Bronchial epithelial cell (primary cell): ENCODE measurements at places on chromosomes 5 and 9. TPM values are rescaled to one million over a fixed set of nuclear protein-coding genes. Genes with fewer than 3 reads are reported as not detected.
A peak's percentile ranks its signal among the peaks of the same experiment; 100 is the strongest.

The IL5 gene
- not detected in 2 replicates for total RNA-seq

The HSPB3 gene
- total RNA-seq = not detected in 2 replicates

DNA sequence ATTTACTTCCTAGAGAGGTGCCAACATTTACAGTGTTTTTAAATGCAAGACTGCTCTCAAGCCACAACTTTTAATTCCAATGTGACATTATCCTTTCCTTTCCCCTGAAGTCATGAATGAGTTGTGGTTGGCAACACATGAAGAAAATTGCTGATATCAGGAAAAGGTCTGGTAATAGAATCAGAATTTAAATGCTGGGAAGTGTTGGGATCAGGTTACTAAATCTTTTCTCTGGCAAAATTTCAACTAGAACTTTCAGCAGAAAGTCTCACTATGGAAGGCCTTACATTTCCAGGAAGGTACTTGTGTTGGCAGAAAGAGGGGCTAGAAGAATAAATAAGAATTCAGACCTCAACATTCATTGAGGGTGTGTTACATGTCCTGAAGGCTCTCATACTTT is 10.6 kb upstream of the SLC44A1 start:
- no peak for DNase-seq

The LIFR gene
- 4.4 and 10.0 TPM in 2 replicates for total RNA-seq

The ACO1 gene
- total RNA-seq = 11.8 and 12.9 TPM in 2 replicates

The PCDHGA9 gene
- 0.53 and 1.5 TPM in 2 replicates for total RNA-seq

DNA sequence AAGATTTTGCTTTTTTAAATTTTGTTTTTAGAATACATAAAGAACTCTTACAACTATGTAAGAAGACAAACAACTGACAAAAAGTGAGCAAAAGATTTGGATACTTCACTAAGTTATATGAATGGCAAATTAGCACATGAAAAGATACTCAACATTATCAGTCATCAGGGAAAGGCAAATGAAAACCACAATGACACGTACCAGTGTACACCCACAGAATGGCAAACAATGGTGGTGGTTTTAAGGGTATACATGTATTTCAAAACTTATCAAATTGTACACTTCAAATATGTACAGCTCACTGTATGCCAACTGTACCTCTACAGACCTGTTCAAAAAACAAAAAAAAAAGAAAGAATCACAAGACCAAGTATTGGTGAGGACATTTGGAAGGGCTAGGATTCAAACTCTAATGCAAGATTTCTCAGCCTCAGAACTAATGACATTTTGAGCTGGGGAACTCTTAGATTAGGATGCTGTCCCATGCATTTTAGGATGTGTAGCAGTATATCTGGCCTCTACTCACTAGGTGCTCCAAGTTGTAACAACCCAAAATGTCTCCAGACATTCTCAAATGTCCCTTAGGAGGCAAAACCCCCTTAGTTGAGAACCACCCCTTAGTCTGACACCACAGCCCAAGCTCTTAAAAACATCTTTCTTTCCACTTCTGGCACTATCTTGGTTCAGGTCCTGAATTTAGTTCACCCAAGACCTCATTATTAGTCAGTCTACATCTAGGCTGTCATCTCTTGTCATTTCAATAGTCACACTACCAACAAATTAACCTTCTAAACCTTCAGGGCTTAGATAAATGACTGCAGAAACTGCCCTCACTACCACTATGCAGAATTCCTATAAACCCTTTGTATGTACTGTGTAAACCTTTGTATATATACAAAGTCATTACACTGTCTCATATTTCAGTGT is 9.7 kb downstream of the SCAI start:
- DNase-seq = peak; percentile 30

DNA sequence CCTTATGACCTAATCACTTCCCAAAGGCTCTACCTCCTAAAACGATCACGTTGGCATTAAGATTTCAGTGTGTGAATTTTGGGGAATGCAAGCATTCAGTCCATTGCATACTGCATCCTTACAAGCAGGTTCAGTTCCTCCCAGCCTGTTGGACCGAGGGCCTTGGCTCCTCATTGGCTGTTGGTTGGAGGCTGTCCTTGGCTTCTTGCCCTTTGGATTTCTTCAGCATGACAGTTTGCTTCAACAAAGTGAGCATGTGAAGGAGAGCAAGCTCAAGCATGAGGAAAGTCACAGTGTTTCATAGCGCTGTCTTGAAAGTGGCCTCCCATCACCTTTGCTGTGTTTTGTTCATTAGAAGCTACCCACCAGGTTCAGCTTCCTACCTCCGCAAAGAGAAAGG is 109.5 kb downstream of the GADD45G start:
- peak; percentile 58 for DNase-seq

The SLC6A3 gene
- total RNA-seq = not detected in 2 replicates

The COL15A1 gene
- under 0.01 and 1.6 TPM in 2 replicates for total RNA-seq

DNA sequence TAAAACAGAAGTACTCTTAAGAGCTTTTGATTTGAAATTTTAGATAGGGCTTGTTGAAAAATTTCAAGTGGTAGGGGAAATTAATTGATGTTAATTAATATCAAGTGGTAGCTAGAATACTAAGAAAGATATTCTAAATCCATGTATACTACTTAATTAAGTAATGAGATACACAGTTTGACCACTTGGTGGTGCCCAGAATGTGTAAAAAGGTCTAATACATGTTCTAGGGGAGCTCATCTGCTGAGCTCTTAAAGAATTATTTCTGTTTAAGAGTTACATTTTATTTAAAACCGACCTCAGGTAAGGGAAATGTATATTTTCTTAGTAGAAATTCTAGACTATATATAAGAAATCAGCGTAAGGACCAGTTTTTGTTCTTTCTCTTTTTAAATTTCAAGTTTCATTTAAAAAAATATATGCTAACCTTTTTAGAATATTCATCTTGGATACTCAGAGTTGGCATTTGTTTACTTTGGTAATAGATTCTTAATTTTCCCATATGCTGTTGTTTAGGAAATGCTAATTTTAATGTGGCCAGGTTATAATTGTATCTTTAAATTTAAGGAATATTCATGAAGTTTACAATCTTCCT is 61.5 kb downstream of the LNPEP start:
- peak; percentile 37 for DNase-seq

- no peak for DNase-seq
Observed at GRCh38 chr5:91366551-91366950, 16.6 kb downstream of the ARRDC3 start.

DNA sequence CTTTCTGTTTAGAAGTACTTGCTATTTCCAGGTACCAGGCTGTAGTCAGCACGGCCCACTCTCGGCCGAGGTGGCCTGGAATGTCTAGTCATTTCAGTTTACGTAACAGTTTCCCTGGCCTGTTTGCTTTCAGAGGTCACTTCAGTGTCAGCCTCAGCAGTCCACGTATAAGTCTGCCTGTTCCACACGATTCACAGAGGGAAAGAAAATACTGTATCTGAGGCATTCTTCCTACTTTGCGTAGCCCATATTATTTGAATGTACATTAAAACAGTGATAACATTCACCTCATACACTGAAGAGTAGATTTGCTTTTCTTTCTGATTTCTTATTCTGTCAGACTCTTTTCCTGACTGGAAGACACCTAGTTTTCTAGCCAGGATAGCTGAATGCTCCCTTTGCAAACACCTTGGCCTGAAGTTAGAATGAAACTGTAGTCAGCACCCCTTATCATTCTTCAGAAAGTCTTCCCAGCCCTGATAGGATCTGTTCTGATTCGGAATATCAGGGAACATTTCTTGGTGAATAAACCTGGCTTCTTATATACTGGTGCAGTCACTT is 140.9 kb downstream of the AOPEP start:
- peak; percentile 86 for DNase-seq

GRCh38 chr5:14580398-14581034 is 1.1 kb upstream of the OTULINL start:
- no peak for DNase-seq

- no peak for DNase-seq
Observed at GRCh38 chr9:89808076-89808755, 203.4 kb downstream of the GADD45G start.

DNA sequence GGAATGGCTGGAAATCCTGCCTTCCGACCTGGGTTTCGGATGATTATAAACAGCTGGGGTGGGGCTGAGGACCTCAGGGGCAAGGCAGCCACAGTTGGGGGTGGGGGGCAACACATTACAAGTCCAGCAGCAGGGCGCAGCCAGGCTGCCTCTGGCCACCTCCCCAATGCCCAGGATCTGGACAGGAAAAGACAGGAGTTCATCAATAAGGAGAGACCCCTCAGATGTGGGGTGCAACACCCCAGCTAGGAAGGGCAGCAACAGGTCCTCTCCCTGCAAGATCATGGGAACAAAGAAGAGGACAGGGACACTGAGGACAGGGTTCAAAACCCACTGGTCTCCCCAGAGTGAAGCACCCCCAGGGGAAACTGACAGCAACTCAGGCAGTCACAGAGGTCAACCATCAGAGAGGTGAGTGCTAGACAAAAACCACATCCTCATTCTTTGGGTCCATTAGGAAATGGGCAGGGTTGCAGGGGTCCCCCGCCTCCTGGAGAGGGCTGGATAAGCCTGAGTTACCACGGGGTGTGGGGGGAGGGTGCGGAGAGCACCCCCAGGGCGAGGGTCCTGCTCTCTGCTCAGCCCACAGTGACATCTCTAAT is 33.5 kb downstream of the SEMA4D start:
- DNase-seq = no peak

The TTC16 gene
- not detected in 2 replicates for total RNA-seq

The CRAT gene
- 13.7 and 40.2 TPM in 2 replicates for total RNA-seq

DNA sequence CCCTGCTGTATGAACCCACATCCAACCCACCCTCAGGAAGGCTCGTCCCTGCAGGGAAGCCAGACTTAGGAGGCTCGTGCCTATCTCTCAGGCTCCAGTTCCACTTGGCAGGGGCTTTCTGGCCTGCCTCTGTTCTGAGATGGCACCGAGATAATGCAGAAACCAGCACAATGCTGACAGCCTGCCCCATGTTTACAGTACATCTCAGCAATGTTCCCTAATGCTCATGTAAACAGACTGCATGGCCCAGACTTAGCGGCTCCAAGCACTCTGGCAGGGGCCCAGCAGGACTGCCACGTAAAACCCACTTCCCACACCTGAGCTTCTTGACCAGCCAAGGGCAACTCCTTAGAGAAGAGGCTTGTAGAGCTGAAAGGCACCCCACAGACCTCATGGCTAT is 499.5 kb upstream of the BRINP1 start:
- DNase-seq = no peak

DNA sequence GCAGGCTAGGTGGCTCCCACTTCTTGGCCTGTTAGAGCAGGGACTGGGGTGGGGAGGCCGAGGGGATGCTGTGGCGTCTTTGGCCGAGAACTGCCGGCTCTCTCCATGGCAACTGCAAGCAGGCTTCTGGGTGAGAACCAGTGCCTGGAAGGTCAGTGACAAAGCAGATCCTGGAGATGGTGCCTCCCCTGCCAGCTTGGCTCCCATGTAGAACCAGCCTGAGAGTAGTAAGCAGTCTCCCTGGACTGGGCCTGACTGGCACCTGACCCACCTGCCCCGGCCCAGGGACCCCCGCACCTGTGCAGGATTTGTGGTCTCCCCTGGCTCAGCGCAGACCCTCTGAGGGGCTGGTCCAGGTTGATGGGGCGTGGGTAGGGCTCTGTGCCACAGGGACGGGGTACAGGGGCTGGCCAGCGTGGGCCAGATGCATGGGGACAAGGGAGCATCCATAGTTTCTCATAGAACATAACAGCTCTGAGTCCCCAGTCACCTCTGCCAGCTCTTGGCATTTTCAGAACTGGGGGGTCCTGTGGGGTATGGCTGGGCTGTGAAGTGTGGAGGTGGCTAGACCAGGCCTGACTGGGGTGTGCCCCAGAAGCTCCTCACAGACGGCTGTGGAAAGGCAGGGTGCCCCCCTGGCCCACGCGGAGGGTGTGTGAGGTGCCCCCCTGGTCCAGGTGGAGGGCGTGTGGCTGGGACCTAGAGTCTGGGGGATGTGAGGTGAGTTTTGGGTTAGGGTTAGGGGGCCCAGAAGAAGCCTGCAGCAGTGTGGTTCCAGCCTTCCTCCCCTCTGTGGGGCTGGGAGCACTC is 22.2 kb downstream of the CACNA1B start:
- no peak for DNase-seq

DNA sequence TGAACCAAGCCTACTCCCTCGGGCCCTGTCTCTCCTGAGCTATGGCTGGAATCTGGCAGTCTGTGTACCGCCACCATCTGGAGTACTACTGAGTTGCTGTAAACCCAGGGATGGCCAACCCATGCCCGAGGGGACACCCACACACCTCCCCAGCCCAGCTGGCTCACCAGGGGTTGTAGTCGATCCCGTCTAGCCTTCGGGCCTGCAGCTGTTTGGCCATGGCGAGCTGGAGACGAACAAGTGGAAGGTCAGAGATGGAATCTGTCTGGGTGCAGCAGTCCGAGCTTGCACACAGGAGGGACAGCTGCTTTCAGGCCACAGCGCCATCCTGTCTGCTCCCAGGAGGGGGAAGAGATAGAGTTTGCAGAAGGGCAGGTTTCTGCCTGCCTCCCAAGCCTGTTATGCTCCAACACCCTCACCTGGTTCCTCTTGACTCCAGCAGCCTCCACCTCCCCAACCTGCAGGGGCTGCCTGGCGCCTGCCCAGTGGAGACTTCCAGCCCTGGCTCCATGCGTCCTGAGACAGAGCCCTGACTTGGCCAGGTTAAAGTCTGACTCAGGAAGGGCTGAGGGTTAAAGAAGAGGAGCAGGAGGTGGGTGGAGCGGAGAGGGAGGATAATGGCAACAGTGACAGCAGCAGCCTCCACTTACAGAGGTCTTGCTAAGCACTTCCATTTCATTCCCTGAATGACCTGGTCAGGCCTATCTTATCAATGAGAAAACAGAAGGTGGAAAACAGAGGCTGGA is 15.8 kb upstream of the SPOUT1 start:
- peak; percentile 84 for DNase-seq

DNA sequence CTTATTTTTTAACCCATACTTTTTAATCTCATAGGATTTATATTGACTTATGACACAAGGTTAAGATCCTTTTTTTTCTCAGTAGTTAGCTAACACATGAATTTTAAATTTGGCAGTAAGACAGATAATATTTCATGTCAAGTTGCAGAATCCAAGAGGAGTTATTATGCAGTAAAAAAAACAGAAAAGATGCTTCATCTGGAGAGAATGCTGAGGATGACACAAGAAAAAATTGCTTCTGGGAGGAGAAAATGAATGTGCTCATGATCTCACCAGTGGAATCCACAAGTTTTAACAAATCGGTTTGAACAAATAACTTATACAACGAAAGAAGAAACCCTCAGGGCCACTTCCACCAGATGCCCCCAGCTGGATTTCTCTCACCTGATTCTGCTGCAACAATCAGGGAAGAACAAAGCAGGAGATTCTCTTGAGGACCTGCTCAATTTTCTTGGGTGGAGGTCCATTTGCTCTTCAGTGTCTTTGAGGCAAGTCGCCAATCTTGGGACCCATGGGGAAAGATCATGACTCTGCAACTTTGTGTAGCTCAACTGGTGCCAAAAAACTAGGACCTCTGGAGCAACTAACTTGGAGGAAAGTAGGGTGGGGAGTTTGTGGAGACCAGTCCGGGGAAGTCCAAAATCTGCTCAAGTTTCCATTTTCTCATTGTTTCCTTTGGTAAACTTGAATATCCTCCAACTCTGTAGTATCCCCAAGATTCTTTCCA is 50.5 kb upstream of the TNFSF15 start:
- peak; percentile 57 for DNase-seq

DNA sequence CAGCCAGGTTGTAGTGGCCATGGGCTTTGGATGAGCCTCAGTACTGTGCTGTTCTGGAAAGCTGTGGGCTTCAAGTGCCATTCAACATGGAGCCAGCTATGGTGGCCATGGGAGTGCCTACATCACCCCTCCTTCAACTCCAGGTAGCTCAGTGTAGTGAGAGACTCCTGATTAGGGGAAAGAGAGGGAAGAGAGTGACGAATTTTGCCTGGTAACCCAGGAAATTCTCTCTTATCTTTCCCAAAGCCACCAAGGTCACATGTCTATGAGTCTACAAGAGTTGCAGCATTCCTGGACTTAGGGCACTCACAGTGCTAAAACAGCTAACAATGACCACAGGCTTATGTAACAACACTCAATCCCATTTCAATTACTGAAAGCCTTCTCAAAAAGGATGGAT is 81.7 kb upstream of the SPTLC1 start:
- peak; percentile 47 for DNase-seq
